Astrocyte of the cerebellum (primary cell): ENCODE measurements at places on chromosomes 11 and 22.

DNA sequence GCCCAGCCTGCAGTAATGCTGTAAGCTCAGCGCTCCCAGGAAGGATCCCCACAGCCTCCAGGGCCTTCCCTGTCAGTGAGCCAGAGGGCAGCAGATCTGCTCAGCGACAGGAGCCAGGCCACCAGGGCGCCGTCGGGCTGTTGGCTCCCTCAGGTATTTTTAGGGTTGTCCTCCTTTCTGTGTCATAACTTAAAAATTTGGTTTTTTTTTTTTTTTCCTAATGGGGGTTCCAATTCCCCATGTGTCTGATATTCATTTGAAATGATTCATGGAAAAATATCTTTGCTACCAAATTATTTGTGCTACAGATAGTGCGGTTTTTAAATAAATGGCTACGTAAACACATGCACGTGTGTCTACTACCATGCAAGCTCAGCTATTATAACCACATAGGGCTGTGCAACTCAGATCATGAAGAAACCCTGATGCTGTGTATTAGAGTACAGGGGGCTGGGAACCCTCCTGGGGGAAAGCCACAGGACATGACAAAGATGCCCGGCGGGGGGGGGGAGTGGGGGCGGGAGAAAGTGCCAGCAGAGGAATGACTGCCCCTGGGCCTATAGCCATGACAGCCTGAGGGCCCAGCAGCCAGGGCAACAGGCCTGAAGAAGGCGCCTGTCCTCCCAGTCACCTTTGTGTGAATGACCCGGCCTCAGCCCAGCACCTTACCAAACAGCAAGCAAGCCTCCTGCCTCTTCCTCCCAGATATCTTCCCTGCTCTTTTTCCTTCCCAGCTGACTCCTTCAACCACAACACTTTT lies 89.3 kb downstream of the NAT10 start:
- DNase-seq, result peak; percentile 22

GRCh38 chr11:92253945-92254344 lies 29.3 kb downstream of the FAT3 start:
- DNase-seq, result no peak

GRCh38 chr11:72642043-72642883 lies 32.0 kb downstream of the PDE2A start:
- no peak for DNase-seq

GRCh38 chr11:16148301-16148931 lies 207.9 kb downstream of the SOX6 start:
- no peak for DNase-seq

DNA sequence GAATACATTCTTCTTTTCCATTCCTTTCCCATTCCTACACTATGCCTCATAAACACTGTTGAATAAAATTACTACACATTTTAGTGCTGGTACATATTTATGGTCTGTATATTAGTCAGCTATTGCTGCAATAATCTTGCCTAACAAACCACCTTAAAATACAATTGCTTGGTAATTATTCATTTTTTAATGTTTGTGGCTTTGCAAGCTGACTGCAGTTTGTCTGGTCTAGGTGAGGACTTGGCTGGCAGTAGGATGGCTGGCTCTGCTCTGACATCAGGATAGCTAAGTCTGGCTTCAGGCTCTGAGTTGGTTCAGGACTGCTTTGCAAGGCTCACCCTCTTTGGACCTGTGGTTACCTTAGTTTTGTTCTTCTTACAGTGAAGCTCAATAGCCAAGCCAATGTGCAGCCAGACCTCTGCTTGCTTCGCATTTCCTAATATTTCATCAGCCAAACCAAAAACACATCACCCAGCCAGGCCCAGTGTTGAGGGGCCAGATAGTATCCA lies 913.4 kb upstream of the RAG2 start:
- DNase-seq, result peak; percentile 34

- no peak for DNase-seq
Measured at GRCh38 chr11:113473983-113474361, 1.2 kb downstream of the DRD2 start.

DNA sequence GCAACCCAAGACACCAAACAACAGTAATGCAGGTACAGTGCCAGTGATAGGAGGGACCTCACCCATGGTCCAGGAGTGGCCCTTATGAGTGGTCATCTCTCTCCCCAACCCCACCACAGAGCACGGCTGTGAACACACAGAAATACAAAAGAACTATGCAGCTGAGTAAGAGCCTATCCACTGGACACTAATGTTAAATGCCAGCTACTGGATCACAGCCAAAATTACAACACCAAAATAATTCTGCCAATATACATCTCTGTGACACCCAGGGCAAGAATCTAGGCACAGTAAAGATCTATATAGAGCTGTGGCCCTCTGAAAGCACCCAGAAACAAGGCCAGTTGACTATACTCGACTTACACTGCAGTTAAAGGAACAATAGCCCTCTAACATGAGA lies 22.8 kb upstream of the GPR83 start:
- DNase-seq, result no peak

DNA sequence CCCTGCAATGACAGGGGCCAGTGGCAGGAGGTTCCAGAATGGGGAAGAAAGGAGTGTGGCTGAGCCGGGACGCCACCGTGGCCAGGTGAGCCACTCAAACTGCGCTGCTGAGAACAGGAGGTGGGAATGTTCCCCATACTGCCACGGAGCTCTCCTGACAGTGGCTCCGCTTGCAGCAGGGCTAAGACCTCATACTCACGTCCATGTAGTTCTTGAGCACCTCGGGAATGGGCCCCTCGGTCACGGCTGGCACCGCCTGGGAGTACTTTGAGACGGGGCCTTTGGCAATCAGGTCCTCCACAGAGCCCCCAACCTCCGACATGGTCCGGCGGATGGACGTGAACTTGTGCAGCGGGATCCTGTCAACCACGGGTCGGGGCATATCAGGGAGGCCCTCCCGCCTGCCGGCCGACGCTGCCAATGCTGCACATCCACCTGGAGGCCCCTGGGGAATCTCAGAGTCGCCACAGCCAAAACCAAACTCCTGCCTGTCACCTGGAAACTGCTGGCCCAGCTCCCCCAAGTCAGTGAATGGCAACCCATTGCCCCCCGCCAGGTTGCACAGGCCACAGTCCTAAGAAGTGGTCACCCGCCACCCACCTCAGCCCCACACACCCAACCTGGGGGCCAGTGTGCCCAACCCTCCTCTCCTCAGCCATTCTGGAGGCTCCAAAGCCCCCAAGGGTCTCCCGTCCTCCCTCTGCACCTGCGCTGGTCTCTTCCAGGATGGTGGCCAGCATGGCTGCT lies 2.4 kb downstream of the CTSD start:
- DNase-seq, result no peak

- no peak for DNase-seq
Measured at GRCh38 chr11:14529951-14530350, 9.8 kb upstream of the PSMA1 start.

DNA sequence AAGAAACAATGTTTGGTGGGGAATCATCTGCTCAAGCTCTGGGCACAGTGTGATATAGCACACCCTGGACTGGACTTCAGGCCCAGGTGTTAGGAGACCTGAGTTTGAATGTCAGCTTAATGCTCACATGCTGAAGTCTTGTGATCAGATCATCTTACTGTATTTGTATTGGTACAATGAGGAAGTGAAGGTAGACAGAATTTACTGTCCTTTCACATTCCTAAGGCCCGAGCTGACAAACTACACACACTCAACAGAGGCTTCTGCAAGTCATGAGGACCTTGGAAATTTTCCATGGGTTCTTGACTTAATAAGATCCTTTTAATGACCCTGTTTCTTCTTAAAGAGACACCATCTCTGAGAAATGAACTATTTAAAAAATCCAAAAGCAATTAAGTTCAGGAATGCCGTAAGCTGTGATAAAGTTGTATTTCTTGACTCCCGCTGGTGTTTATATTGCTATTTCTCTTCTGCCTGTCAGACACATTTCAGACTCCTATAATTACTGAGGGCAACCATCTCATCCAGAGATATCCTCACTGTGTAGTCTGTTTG lies 802.0 kb downstream of the DLG2 start:
- no peak for DNase-seq

- no peak for DNase-seq
Measured at GRCh38 chr11:35477901-35478300, 47.5 kb downstream of the PAMR1 start.

GRCh38 chr11:134864233-134864967 lies 452.4 kb upstream of the B3GAT1 start:
- no peak for DNase-seq

- DNase-seq, result no peak
Measured at GRCh38 chr11:118856314-118856713, 27.4 kb upstream of the CXCR5 start.

GRCh38 chr11:85937835-85938234 lies 82.7 kb downstream of the CCDC83 start:
- DNase-seq, result no peak

DNA sequence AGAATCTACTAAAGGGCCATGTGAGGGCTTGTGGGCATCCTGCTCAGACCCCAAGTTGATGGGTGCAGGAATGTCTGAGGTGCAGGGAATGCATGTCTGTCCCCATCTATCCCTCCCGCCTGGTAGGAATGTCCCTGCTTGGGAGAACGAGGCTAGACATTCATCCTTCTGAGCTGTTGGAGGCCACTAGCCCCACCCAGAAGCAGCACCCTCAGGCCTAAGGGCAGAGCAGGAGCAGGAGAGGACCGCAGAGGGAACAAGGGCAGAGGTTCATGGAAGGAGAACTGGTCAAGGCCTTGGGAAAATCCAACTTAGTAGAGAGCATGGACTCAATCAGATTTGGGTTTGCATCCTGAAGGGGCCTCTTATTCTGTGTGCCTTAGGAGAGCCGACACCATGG lies 22.1 kb upstream of the LMO1 start:
- no peak for DNase-seq

DNA sequence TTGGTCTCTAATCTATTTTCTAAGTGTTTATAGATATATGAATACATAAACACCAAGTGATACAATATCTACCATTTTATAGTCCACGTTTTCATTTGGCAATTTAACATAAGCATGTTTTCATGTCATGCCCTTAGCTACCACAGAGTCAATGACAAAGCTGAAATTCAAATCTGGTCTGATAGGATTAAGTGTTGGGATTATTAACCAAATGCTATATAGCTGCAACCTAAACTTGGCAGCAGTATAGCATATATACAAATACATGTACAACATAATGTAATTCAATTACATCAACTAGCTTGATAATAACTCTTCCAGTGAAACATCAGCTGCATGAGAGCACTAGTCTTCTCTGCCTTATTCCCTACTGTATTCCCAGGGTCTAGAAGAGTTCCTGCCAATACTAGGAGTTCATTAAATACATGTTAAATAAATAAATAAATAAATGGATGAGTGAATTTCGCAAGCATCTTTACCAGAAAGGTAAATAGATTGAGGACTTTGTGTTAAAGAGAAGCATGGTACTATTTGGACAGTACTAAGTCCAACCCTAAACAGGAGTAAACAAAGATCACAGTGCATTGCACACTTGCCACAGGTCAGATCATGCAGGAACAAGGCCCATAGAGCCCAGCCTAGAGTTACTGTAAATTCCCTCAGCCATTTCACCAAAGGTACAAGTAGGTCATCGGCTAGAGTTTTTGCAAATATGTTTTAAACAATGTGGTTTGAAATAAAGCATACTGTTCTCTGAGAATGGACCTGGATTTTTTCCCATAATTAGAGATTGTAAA lies 12.8 kb downstream of the SAA4 start:
- no peak for DNase-seq

DNA sequence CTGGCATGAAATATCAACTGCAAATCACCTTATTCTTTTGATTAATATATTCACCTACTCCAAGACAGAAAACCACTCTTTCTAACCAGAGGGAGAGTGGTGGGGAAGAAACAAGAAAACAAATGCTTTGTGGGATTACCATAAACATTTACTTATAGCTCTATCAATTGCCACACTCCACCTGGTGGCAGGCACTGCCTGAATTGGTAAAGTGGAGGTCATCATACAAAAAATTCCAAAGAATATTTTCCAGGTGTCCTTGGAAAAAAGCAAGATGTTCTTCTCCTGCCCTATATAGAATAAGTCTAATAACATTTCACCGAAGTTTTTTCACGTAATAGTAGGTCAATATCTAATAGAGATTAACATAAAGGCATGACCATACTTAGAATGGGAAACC lies 45.3 kb downstream of the PHF21A start:
- no peak for DNase-seq

- DNase-seq, result no peak
Measured at GRCh38 chr11:70583781-70584218, 185.5 kb downstream of the CTTN start.

GRCh38 chr11:30113326-30113898 lies 96.6 kb upstream of the KCNA4 start:
- DNase-seq, result no peak
